ENCODE measurements at places on chromosomes 3 and 15. TPM values are rescaled to one million over a fixed set of nuclear protein-coding genes. Genes with fewer than 3 reads are reported as not detected.
A peak's percentile ranks its signal among the peaks of the same experiment; 100 is the strongest.

GRCh38 chr3:52784931-52785590, 7.7 kb downstream of the ITIH1 start:
- no peak for DNase-seq

GRCh38 chr15:57393061-57393460, 16.8 kb downstream of the CGNL1 start:
- no peak for DNase-seq

DNA sequence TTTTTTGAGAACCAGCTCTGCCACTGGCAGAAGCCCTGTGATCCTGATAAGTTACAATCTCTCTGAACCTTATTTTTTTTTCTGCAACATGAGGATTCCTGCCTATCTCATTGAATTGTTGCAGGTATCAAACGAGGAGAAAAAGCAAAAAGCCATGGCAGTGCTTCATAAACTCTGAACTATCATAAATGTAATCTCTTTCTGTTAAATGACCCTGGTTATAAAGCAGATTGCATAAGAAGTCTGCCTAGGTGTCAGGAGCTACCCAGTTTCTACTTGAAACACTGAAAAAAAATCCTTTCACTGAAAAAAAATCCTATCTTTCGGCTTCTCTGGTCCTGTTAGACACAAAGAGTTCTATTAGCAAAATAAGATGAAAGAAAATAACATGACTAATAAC, 172.7 kb downstream of the FAM43A start:
- no peak for DNase-seq

The ANXA2 gene
- 562 TPM for polyA plus RNA-seq

DNA sequence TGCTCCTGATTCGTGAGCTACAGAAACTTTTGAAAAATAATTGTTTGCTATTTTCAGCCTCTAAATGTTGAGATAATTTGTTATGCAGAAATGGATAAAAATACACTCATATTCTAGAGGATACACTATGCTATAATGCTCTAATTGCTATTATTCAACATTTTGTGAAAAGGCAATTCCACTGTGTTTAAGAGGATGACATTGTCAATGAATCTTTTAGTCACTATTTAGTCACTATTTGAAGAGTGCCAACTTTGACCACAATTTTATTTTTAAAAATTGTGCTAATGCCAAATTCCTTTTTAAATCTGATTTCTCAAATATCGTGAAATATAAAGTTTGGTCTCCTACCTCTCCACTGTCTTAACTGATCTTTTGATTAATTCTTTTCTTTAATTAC, 604.9 kb upstream of the KCNMB2 start:
- DNase-seq, result no peak

GRCh38 chr15:68045289-68046265, 8.5 kb upstream of the PIAS1 start:
- DNase-seq, result no peak

The FETUB gene
- polyA plus RNA-seq, result not detected

GRCh38 chr3:12815078-12815477, 18.6 kb downstream of the CAND2 start:
- no peak for DNase-seq

DNA sequence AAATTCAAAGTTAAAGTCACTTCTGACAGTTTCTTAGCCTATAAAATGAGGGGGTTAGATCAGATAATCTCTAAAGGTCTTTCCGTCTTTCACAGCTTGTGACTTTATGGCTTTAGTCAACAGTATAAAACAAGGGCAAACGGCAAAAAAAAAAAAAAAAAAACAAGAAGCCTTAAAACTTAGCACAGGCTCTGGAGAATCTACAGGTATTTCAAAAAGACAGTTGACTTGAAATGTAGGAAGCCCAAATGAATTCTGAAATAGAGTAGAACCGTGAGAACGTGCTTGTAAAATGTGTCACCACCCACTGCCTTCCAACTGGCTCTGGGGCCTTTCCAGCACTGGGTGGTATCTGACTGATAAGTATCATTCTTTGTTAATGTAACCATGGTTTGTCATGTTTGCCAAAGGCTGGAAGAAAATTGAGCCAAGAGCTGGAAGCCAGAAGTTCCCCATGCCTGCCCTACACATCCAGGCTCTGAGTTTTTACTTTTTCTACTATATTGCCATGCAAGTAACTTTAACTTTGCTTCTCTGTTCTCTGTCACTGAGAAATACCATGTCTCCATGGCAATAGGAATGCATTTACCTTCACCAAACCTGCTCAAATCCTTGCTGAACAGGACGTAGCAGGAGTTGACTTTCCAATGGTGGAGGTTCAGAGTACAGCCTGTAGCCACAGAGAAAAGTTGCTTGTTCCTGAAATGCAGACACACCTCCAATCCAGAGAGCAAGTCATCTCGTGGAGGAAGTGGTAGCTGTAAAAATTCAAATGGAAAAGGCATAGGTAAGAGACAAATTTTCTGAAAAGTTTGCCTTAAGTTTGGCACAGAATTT, 35.8 kb upstream of the THSD4 start:
- DNase-seq, result peak; percentile 40

- no peak for DNase-seq
Measured at GRCh38 chr3:161066930-161067329, 38.2 kb downstream of the B3GALNT1 start.

- no peak for DNase-seq
Measured at GRCh38 chr15:75685195-75685594, 27.5 kb downstream of the CSPG4 start.

GRCh38 chr15:58568157-58568571, 136.4 kb downstream of the LIPC start:
- no peak for DNase-seq

Measured in urinary bladder (tissue), 4 donors.